ENCODE measurements at places on chromosomes 4 and X.
A peak's percentile ranks its signal among the peaks of the same experiment; 100 is the strongest.

GRCh38 chr4:160142579-160142978 lies 1039.7 kb downstream of the RAPGEF2 start:
- no peak for DNase-seq

- DNase-seq = no peak
Measured at GRCh38 chr4:102318526-102318925, 26.8 kb downstream of the SLC39A8 start.

GRCh38 chr4:147617841-147618691 lies 869 bp downstream of the TMEM184C start:
- no peak for DNase-seq

- peak; percentile 73 for DNase-seq
Measured at GRCh38 chr4:8228319-8229250, 29.5 kb downstream of the SH3TC1 start.

- DNase-seq = no peak
Measured at GRCh38 chrX:151679798-151680402, 15.4 kb upstream of the PRRG3 start.

- DNase-seq = no peak
Measured at GRCh38 chr4:73875401-73875800, 6.2 kb downstream of the CXCL1 start.

GRCh38 chrX:44914532-44915198 lies 41.7 kb downstream of the KDM6A start:
- peak; percentile 26 for DNase-seq

GRCh38 chrX:56765811-56766553 lies 36.9 kb downstream of the NBDY start:
- no peak for DNase-seq

DNA sequence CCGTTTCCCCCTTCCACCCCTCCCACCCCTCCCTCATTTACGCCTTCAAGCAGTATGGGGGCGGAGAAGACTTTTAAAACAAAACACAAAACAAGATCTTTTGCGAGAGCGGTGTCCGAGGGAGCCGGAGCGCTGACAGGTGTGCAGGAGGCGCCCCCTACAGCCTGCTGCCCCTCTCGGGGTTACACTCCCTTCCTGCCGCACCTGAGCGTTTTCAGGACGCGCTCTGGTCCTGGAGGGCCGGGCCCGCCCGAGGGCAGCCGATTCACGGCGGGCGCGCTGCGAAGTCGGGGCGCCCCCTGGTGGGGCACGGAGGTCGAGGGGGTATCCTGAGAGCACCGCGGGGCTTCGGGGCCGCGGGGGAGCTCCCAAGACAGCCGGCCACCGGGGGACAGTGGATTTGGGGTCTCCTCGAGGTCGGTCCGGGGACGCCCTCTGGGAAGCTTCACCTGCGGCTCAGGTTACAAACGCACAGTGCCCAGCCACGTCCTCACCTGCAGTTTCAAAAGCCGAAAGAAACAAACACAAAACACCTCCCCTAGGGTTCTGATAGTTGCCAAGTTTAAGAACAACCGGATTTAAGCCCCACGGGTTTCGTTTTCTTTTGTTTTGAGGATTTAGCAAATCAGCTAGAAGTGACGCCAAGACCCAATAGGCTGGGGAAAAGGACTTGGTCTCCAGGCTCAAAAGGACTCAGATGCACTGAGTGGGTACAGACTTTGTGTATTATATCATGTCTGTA lies 8.0 kb upstream of the NEUROG2 start:
- DNase-seq = peak; percentile 53

DNA sequence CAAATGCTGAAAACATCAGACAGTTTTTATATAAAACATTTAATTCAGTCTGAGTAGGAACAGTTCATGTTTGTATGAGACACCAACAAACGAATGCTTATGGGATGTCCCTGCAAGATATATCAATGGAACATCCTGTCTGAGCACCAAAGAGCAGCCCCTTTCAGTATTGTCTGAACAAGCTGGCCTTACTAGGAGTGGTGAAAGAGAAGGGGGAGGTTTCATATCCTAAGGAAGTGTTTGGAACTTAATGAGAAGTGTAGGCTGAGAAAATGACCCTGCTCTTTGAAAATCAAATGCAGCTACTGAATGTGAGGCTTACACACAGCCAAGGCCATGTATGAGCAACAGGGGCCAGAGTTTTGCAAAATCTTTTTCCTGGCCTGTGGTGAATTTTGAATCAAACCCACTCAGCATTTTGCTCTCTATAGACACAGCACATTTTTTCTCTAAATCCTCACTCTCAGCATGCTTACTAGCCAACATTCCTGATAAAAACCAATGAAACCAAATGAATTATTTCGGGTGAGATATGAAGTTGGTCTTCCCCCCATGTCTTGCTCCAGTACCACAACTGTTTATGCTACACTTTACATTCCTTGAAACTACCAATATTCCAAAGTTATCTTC lies 119.4 kb downstream of the LUZP4 start:
- DNase-seq = peak; percentile 2

- no peak for DNase-seq
Measured at GRCh38 chr4:1563768-1564485, 120.2 kb downstream of the FAM53A start.
